ENCODE measurements at places on chromosomes 5 and 9. TPM values are rescaled to one million over a fixed set of nuclear protein-coding genes. Genes with fewer than 3 reads are reported as not detected.

DNA sequence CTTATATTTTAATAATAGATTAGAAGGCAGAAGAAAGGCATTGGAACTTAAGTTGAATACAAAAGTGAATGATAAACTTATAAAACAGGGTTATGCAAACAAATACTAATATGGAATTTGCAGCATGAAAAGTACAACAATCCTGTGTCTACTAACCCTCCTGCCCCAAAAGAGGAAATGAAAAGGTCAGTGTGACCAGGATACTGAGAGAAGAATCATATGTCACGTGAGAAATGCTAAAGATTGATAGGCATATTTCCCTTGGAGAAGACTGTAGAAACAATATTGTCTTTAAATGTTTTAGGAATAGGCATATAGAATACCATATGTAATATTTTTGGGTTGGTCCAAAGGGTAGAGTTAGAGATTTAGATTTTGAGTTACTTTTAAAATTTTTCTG, 3.8 kb downstream of the WDR36 start:
- no peaks in the 10 kb centered on the region for H3K27me3 ChIP-seq
- no peak for DNase-seq
- H3K36me3 ChIP-seq = peaks cover 31% of the 10 kb centered on the region
- no peak overlapping the region for H3K27ac ChIP-seq
- H3K4me1 ChIP-seq = peaks cover 33% of the 10 kb centered on the region

- H3K4me1 ChIP-seq = no peaks in the 10 kb centered on the region
- no peak overlapping the region for H3K4me3 ChIP-seq
- peaks cover 7% of the 10 kb centered on the region for H3K27me3 ChIP-seq
- DNase-seq = no peak
- H3K36me3 ChIP-seq = no peaks in the 10 kb centered on the region
Observed at GRCh38 chr9:89871871-89872331, 267.1 kb downstream of the GADD45G start.

- H3K36me3 ChIP-seq = no peaks in the 10 kb centered on the region
- H3K4me3 ChIP-seq = no peak overlapping the region
- no peak for DNase-seq
- no peak overlapping the region for H3K27ac ChIP-seq
- peaks cover 4% of the 10 kb centered on the region for H3K4me1 ChIP-seq
Observed at GRCh38 chr5:1885404-1885755, 2.7 kb upstream of the IRX4 start.

IGFBPL1 gene
- total RNA-seq = not detected

DNA sequence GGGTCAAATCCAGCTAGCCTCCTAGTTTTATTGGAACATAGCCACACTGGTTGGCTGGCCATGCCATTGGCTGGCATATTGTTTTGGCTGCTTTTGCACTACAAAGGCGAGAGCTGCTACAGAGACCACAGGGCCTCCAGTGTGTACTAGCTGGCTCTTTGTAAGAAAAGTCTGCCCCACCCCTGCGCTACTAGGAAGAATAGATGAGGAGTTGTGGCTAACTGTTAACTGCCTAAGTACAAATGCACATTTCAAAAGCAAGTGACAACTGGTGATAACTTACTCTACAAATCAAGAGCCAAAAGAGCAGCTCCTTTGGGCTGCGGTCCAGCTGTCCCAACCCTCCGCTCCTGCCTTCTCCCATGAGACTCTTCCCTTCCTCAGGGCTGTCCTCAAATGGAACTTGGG, 63.9 kb downstream of the SERINC5 start:
- H3K27ac ChIP-seq = peak overlapping the region; percentile 94
- peak overlapping the region; percentile 64 for H3K4me3 ChIP-seq
- DNase-seq = peak; percentile 78
- no peaks in the 10 kb centered on the region for H3K27me3 ChIP-seq
- H3K36me3 ChIP-seq = peaks cover 49% of the 10 kb centered on the region

PITX1 gene
- total RNA-seq = not detected

DNA sequence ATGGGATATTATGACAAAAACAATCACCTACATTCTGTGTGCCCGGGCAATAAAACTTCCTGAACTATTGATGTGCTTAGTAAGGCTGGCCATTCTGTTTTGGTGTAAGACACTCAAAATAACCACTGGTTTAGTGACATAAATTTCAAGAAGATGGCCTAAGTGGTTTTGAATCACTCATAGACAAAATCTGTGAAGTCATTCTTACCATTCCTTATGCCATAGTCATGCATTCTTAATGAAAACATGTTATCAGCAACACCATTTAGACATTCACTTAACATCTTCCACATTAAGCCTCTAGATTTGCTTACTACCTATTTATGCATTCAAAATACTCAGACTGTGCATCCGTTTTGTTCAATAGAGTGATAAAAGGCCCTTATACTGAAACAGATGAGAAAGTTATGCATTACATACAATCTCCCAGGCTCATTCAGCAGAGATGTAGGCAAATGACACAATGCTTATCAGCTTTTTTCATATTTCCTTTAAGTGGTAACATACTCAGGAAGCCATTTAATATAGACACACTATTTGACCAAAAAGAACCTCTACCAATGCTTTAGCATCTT, 848.8 kb upstream of the DMAC1 start:
- H3K27me3 ChIP-seq = no peaks in the 10 kb centered on the region
- H3K36me3 ChIP-seq = no peaks in the 10 kb centered on the region
- DNase-seq = no peak
- no peaks in the 10 kb centered on the region for H3K4me1 ChIP-seq

SLC1A3 gene
- not detected for total RNA-seq

DNA sequence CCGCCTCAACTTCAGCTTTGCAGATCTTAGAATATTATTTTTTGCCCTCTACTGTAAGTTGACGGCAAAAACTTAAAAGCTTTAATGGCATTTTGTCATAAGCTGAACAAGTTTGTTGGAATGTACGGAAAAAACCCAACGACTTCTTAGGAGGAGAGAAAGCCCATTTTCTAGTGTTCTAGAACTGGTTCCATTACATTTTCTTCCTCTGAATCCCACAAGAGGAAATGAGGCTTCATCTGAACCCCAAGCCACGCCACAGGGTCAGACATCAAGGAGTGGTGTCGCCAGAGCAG, 113.7 kb downstream of the LHFPL2 start:
- H3K36me3 ChIP-seq = no peaks in the 10 kb centered on the region
- H3K4me3 ChIP-seq = no peak overlapping the region
- H3K4me1 ChIP-seq = no peaks in the 10 kb centered on the region

PCDHGA9 gene
- not detected for total RNA-seq

DNA sequence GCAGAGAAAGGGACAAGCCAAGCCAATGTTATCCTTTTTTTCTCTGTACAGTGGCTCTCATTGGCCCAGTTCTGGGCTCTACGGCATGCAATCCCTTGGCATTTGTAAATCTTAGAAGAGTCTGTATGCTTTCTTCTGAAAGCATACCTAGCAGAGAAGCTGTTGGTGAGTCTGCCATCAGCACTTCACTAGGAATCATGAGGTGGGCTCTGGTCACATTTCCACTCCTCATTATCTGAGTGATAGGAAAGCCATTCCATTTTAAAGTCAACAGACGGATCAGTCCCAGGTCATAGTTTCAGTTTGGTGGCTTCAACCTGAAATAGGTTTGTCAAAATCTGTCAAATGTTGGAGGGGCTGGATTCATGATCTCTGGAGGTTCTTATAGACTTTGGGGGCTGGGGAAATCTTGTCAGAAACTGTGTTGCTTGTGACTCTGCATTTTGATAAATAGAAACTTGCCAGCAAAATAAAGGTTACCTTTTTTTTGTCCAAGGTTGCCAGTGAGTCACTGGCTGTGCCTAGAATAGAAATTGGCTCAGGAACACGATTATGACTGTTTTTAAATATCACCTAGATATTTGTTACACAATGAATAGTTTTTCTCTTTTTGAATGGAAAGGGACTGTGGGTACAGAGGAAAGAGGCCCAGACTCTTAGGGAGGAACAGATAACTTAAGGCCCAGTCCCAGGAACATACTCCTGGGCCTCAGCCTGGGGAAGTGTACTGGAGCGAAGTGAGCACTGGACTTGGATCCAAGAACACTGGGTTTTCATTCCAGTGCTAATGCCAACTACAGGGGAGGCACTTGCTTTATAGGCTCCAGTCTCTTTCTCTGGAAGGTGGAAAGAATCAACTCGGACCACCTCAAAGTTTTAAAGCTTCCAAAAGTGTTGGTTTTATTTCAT, 183.1 kb downstream of the NMUR2 start:
- H3K27me3 ChIP-seq = no peaks in the 10 kb centered on the region
- no peaks in the 10 kb centered on the region for H3K4me1 ChIP-seq
- no peak overlapping the region for H3K27ac ChIP-seq
- no peak for DNase-seq
- H3K4me3 ChIP-seq = no peak overlapping the region

- no peaks in the 10 kb centered on the region for H3K4me1 ChIP-seq
- DNase-seq = no peak
- H3K27ac ChIP-seq = no peak overlapping the region
- H3K27me3 ChIP-seq = no peaks in the 10 kb centered on the region
- H3K4me3 ChIP-seq = no peak overlapping the region
- no peaks in the 10 kb centered on the region for H3K36me3 ChIP-seq
Observed at GRCh38 chr9:134491856-134492255, 149.7 kb upstream of the COL5A1 start.

GZMA gene
- 365 TPM for total RNA-seq

GRCh38 chr5:75351139-75351926, 14.3 kb downstream of the HMGCR start:
- H3K27ac ChIP-seq = peak overlapping the region; percentile 36
- peaks cover 64% of the 10 kb centered on the region for H3K36me3 ChIP-seq
- peaks cover 22% of the 10 kb centered on the region for H3K4me1 ChIP-seq
- DNase-seq = no peak
- no peaks in the 10 kb centered on the region for H3K27me3 ChIP-seq
- H3K4me3 ChIP-seq = no peak overlapping the region

NDST1 gene
- 0.63 TPM for total RNA-seq

- DNase-seq = no peak
- no peaks in the 10 kb centered on the region for H3K4me1 ChIP-seq
- H3K36me3 ChIP-seq = no peaks in the 10 kb centered on the region
Observed at GRCh38 chr9:94772639-94773303, 46.3 kb downstream of the AOPEP start.

GRCh38 chr5:134082264-134082992, 32.1 kb upstream of the TCF7 start:
- H3K4me1 ChIP-seq = peaks cover 70% of the 10 kb centered on the region
- no peaks in the 10 kb centered on the region for H3K36me3 ChIP-seq
- no peak for DNase-seq
- no peaks in the 10 kb centered on the region for H3K27me3 ChIP-seq
- no peak overlapping the region for H3K27ac ChIP-seq
- no peak overlapping the region for H3K4me3 ChIP-seq

SHISAL2B gene
- total RNA-seq = not detected

DNA sequence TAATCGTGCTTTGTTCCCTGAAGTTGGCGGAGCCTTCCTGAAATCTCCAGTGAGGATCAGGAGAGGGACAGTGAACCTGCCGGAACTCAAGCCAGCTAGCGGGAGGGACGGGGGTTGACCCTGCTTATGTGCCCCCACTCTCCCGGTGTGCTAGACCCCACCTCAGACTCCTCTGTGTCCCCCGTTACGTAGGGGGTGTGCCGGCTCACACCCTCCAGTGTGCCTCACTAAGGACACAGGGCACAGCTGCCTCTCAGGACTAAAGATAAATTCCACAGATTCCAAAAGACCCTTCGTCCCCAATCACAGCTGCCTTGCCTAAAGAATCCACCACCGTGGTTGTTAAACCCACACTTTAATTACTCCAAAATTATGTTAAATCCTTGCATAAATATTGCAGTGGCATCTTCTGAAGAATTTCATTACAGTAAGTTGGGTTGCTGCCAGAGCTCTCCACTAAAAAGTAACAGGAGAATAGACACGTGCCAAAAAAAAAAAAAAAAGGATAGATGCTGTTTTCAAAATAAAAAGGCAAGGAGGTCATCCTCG, 73.7 kb downstream of the GTF3C4 start:
- DNase-seq = no peak
- H3K36me3 ChIP-seq = no peaks in the 10 kb centered on the region
- no peak overlapping the region for H3K4me3 ChIP-seq
- H3K4me1 ChIP-seq = peaks cover 5% of the 10 kb centered on the region

- no peaks in the 10 kb centered on the region for H3K4me1 ChIP-seq
- no peak for DNase-seq
- H3K27ac ChIP-seq = no peak overlapping the region
Observed at GRCh38 chr9:117134826-117135500, 279.9 kb downstream of the ASTN2 start.

- H3K36me3 ChIP-seq = peaks cover 49% of the 10 kb centered on the region
- H3K4me3 ChIP-seq = peak overlapping the region; percentile 55
- peak; percentile 38 for DNase-seq
Observed at GRCh38 chr9:15293804-15294316, 13.2 kb downstream of the TTC39B start.

THG1L gene
- 12.4 TPM for total RNA-seq

DNA sequence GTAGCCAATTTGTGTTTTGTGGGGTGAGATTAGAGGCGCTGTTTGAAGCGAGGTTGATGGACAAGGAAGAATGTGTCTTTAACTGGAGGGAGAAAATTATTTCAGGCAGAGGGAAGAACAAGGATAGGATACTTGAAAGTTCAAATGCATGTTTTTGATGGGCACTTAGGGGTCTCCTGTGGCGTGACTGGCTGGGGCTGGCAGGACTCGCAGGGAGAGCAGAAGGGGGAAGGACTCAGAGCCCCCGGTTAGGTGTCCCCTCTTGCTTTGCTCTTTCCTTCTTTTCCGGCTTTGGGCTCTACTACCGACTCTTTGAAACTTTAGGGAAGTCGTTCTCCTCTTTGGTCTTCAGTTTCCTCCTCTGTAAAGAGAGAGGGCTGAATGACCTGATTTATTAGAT, 12.1 kb downstream of the GRAMD2B start:
- H3K27ac ChIP-seq = no peak overlapping the region
- H3K4me3 ChIP-seq = no peak overlapping the region
- H3K27me3 ChIP-seq = no peaks in the 10 kb centered on the region
- DNase-seq = no peak
- H3K36me3 ChIP-seq = peaks cover 8% of the 10 kb centered on the region
- peaks cover 3% of the 10 kb centered on the region for H3K4me1 ChIP-seq

LAMC3 gene
- not detected for total RNA-seq

ADRB2 gene
- total RNA-seq = 2.2 TPM

GRCh38 chr5:121899346-121899745, 47.7 kb downstream of the FTMT start:
- no peak overlapping the region for H3K27ac ChIP-seq
- H3K36me3 ChIP-seq = no peaks in the 10 kb centered on the region
- H3K27me3 ChIP-seq = no peaks in the 10 kb centered on the region
- no peak for DNase-seq
- no peak overlapping the region for H3K4me3 ChIP-seq

DNA sequence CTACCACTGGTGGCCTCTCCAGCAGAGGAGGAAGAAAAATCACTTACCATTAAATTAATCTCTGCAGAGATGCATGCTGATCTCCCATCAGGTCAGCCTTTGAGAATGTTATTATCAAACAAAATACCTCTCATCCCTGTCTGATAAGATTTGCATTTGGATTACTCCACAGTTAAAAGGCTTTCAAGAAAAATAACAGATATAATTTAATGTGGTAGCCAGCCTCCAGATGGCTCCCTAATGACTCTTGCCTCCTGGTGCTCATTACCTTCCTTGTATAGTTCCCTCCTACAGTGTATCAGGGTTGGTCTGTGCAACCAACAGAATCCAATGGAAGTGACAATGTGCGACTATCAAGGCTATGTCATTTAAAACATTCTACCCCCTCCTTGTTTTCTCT, 63.6 kb upstream of the TNPO1 start:
- H3K27me3 ChIP-seq = peaks cover 3% of the 10 kb centered on the region
- DNase-seq = no peak
- no peaks in the 10 kb centered on the region for H3K4me1 ChIP-seq
- H3K36me3 ChIP-seq = no peaks in the 10 kb centered on the region

- peaks cover 57% of the 10 kb centered on the region for H3K36me3 ChIP-seq
- no peak overlapping the region for H3K4me3 ChIP-seq
- no peak for DNase-seq
Observed at GRCh38 chr5:76602094-76602726, 21.0 kb downstream of the F2RL2 start.

GRCh38 chr5:34533582-34534522, 122.3 kb upstream of the RAI14 start:
- H3K27me3 ChIP-seq = no peaks in the 10 kb centered on the region
- H3K36me3 ChIP-seq = no peaks in the 10 kb centered on the region
- H3K27ac ChIP-seq = no peak overlapping the region
- H3K4me1 ChIP-seq = no peaks in the 10 kb centered on the region
- no peak for DNase-seq

Measured in activated CD8-positive, alpha-beta T cell treated with anti-CD3 and anti-CD28 coated beads, Interleukin-2, amount 10 ng/mL, durations not matched to agents 7 days and 5 days (primary cell).